ENCODE measurements at places on chromosomes 1 and 21. TPM values are rescaled to one million over a fixed set of nuclear protein-coding genes. Genes with fewer than 3 reads are reported as not detected.

HAO2 gene
- total RNA-seq: not detected

HCN3 gene
- 12.9 TPM for total RNA-seq

TSPEAR gene
- total RNA-seq: 0.09 TPM

NFASC gene
- 61.4 TPM for total RNA-seq

ZNHIT6 gene
- 17.5 TPM for total RNA-seq

PLOD1 gene
- total RNA-seq: 24.5 TPM

- DNase-seq: no peak
Observed at GRCh38 chr1:191702124-191702523, 456.1 kb upstream of the RGS18 start.

GRCh38 chr1:180235077-180235501 lies 5.0 kb downstream of the LHX4 start:
- no peak for DNase-seq

DNA sequence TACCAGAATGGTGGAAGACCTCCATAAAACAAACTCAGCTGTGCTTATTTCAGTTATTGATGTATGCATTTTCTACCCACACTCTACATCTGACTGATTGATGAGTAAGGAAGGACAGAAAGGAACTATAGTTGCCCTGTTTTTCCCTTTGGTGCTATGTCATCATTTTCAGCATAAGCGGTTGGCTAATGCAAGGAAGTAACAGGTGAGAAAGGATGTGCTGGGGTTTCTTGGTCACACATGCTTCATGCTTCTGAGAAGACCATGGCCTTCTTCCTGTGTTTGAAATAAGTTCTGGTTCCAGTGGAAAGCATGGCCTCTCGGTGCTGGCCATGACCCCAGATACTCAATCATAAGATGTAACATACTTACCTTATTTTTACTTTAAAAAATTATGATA lies 541.2 kb downstream of the PTPRU start:
- no peak for DNase-seq

- DNase-seq: no peak
Observed at GRCh38 chr1:233520261-233521191, 93.4 kb upstream of the KCNK1 start.

GRCh38 chr21:46503922-46504550 lies 45.3 kb downstream of the DIP2A start:
- no peak for DNase-seq

- DNase-seq: no peak
Observed at GRCh38 chr1:179058487-179059483, 23.1 kb upstream of the TOR3A start.
